ENCODE measurements at places on chromosomes 1 and 21.

- DNase-seq, result no peak
Observed at GRCh38 chr1:243320224-243320623, 64.4 kb downstream of the SDCCAG8 start.

DNA sequence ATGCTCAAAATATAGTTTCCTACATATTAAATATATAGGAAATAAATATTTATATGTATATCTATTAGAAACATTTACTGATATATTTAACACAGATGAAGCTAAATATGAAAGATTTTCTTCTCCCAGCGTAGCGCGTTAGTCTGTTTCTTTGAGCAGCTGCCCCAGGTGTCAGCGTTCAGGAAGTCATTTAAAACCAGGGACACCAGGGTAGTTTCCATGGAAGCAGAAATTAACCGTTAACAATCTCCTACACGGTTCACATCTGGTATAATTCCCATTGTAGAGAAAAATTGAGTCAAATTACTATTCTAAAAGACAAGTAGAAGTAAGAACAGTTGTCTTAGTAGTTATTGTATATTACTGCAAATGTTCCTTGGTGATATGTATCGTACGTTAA is 1443.7 kb downstream of the MRPL39 start:
- peak; percentile 49 for DNase-seq

DNA sequence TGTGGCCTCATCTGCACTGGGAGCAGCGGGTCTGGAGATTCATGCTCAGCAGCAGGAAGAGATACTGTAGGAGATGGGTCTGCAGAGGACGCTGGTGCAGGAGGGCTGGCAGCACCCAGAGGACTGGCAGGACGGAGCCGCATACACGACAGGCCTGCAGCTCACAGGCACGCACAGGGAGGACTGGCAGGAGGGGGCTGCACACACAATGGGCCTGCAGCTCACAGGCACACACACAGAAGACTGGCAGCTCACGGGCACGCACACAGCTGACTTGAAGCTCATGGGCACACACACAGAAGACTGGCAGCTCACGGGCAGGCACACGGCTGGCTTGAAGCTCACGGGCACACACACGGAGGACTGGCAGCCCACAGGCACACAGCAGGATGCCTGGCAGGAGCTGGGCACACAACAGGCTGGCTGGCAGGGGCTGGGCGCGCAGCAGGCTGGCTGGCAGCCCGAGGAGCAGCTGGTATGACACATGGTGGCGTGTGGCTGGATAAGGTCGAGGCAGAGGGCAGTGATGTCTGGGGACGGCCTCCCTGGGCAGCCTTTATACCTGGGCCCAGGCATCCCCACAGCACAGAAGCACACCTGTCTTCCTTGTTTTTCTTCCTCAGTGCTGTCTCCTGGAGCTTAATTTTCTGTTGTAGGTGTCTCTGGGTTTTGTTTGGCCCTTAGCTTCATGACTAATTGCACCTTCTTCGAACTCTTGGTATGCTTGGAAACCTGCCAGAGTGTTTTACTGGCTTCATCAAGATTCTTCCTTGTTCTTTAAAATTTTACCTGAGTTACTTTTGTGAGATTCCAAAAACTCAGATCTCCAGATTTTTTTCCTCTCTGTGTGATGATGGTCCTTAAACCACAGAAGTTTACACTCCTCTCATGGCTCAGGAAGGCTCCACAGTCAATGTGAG is at the start of gene KRTAP12-2:
Gene KRTAP12-2, minus strand, starts transcription at position 527 of the 920 bp plus-strand sequence. Its CDS starts 41 bp downstream, at position 486.
- DNase-seq, result no peak

- DNase-seq, result no peak
Observed at GRCh38 chr21:46179708-46180078, 4.6 kb downstream of the SPATC1L start.

- DNase-seq, result no peak
Observed at GRCh38 chr1:93969371-93969770, 60.1 kb upstream of the GCLM start.

DNA sequence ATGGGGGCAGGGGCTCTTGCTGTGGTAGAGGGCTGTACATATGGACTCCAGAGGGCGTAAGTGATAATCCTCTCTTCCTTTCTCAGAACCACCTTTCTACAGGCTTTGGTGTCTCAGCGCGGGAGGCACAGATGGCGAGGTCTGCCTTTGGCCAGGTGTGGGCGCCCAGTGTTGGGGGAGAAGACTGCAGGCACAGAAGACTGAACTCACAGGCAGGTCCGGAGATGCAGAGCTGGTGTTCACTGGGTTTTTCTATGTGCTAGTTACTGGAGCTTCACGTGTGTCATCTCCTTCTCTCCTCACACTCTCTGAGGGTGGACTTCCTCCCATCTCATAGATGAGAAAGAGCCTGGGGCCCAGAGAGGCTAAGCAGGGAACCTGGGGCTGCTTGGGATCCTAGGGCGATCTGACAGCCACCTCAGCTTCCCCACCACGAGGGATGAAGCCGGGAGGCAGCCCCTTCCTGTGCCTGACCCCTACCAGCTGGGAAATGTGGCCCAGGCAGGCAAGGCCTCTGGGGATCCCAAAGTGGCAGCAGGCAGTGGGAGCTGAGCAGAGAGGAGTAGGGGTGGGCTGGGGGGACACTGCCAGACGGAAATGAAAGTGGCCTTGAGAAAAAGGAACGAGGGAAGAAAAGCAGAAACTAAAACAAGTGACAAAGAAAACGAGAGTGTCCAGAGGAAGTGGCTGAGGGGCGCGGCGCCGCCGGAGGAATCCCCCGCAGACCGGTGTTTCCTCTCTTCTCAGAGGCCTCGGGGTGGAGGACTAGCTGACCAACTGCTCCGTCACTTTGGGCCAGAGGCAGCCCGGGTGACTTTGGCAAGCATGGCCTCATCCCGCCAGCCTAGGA is 191.6 kb downstream of the HIVEP3 start:
- no peak for DNase-seq

DNA sequence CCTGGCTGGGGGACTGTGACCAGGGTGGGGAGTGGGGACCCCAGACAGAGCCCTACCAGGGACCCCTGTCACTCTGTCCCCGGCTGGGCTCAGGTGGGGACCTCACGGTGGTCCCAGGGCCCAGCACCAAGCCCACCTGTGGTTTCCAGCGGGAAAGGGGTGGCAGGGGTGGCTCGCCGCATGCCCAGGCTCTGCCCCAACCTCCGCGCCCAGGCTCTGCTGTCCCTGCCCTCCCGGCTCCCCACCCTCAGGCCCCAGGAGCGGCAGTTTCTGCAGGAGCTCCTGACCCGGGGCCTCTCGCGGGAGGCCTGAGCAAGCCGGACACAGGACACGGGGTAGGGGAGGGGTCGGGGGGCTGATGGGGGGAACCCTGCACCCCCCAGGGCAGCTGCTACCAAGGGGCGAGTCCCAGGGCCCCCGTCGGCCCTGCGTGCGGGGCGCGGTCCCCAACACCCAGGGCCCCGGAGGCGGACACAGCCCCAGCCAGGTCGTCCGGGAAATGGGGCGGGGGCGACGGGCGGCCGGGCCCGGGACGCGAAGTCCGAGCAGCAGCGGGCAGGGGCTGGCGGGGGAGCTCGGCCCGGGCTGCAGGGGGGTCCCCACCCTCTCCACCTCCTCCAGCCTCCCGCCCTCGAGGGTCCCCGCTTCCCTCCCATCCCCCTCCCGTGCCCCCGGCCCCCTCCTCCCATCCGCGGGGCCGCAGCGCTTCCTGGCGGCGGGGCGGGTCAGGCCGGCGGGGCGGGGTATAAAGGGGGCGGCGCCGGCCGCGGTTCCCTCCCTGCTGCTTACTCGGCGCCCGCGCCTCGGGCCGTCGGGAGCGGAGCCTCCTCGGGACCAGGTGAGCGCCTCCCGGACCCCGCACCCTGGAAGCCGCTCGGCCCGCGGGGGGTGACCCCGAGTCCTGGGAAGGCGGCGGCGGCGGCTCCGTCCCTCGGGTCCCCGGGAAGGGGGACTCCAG is at the start of gene COL6A2:
Gene COL6A2, plus strand, starts transcription at position 777 of the 958 bp plus-strand sequence.
- no peak for DNase-seq

DNA sequence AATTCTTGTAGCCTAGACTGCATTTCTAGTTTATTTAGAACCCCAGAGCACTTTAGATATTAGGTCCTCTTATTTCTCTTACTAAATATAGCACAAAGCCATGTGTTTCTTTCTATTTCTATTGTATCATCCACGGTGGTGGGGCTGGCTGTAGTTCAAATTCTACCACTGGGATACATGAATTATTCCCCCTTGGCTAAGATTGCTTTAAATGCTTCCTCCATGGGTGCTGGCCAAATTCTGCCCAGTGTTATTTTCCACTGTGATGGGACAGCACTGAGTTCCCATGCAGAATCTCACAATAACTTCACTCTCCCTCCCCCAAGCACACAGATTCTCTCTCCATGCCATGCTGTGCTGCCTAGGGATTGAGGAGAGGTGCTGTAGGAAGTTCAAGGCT is 41.5 kb upstream of the GBP6 start:
- no peak for DNase-seq
